ENCODE measurements at places on chromosomes 5 and 9.

DNA sequence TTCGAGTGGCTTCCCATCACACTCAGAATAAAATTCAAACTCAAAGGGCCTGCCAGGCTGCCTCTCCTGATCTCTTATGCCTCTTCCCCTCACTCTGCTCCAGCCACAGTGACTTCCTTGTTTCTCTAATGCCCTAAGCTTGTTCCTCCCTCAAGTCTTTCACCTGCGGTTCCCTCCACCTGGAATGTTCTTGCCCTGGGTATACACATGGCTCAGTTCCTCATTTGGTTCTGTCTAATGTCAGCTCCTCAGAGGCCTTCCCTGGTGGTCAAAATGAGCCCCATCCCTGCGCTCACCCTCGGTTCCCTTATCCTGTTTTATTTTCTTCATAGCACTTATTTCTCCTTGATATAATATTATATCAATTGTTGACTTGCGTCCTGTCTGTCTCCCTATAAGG is 12.7 kb upstream of the CYSTM1 start:
- no peak for DNase-seq

DNA sequence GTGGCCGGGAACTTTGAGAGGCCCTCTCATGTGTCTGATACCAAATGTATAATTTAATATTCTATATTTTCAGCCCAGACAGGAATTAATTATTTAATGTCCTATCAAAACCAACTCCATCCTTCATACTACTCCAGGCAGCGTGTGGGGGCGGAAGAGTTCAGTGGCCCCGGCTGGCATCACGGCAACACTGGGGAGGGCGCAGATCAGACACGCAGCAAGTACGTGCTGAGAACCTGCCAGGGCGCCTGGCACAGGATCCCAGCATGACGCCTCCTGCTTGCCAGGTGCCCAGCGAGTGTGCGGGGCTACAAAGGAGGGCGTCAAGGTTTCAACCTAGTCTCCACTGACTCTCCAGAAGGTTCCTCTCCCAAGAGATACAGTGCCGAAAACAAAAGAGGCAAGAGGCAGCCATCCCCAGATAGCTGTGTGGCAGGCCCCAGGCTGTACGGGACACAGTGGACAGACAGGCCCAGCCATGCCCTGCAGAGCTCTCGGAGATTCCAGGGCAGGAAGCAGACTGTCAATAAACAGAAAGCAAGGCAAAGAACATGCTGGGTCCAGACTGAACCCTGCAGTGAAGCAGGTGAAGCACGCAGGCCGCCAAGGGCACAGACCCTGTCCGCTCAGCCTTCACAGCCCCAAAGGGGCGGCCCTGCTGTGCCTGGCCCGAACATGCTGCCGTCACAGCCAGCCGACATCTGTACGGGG is 110.3 kb downstream of the VAV2 start:
- DNase-seq = no peak

DNA sequence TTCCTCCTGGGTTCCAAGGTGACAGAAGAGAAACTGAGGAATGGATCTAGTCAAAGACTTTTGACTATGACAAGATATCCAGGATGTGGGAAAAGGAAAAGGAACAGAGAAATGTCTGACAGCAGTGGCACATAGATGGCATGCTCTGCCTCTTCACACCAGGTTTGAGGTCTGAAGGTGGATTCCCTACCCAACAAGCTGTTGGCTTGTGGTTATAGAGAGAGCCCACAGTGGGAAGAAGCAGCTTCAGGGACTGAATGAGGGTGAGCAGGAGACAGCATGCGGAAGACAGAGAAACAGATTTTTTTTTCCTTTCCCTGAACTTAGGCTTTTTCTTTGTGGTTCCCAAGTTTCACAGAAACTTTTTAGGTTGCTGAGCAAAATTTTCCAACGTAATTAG is 20.6 kb downstream of the IFNW1 start:
- no peak for DNase-seq

- DNase-seq = peak; percentile 57
Measured at GRCh38 chr5:136080483-136081216, 51.9 kb downstream of the TGFBI start.

GRCh38 chr9:127485995-127486394 is 34.7 kb downstream of the LRSAM1 start:
- no peak for DNase-seq

DNA sequence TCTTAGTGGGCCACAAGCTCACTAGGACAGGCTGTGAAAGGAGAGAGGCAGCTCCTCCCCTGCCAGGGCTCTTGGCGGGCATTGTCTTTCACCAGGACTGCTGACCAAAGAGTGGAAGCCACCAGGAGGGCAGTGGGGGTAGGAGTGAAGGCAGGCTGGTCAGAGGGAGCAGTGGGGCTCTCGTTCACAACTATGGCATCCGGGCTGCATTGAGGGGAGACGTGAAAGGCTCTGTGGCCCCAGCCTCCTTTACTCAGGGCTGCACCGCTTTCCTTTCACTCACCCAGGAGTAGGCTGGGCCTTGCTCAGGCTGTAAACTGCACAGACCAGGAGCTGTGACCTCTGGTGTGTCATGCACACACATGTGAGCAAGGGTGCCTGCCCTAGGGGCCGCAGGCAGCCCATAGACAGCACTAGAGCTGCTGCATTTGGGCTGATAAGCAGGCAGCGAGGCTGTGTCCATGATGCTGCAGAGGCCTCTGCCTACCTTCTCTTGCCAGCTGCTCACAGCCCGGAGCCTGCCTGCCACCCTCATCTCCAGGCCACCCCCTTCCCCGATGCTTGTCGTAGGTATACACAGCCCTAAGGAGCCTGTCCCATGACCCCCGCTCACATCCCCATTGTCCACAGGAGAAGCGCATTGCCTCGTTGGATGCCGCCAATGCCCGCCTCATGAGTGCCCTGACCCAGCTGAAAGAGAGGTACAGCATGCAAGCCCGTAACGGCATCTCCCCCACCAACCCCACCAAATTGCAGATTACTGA is 130.4 kb downstream of the DAB2IP start:
- DNase-seq = no peak
